NCI-H226 (cell line): ENCODE measurements at places on chromosomes 7 and 10.

DNA sequence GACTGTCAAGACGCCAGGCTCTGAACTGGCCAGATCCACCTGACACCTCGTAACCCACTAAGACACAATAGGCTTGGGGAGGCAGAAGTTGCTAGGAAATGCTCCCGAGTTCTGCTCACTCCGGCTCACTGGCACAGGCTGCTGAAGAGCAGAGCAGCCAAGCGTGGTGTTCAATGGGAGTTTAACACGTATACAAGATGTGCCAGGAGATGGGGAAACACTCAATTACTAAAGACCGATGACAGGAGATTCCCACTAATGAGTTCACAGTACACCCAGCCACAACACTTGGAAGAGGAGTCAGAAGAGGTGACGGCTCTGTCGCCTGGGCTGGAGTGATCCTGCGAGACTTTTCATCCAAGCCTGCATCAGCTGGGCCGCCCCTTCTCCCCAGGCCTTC is 303.4 kb downstream of the GFRA1 start:
- no peak for DNase-seq

DNA sequence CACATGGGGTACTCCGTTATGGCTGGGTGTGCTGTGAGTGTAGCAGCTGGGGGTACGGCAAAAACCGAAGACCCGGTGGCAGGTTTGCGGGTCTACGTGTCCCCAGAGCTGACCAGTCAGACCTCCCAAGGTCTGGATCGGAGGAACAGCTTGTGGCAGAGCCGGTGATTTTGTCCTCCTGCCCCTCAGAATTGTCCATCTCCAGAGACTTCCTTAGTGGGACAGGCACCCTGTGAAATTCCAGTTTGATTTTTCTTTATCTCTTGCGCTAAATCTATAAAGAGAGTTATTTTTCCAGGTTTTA is 1.0 kb downstream of the EIF3B start:
- no peak for DNase-seq

DNA sequence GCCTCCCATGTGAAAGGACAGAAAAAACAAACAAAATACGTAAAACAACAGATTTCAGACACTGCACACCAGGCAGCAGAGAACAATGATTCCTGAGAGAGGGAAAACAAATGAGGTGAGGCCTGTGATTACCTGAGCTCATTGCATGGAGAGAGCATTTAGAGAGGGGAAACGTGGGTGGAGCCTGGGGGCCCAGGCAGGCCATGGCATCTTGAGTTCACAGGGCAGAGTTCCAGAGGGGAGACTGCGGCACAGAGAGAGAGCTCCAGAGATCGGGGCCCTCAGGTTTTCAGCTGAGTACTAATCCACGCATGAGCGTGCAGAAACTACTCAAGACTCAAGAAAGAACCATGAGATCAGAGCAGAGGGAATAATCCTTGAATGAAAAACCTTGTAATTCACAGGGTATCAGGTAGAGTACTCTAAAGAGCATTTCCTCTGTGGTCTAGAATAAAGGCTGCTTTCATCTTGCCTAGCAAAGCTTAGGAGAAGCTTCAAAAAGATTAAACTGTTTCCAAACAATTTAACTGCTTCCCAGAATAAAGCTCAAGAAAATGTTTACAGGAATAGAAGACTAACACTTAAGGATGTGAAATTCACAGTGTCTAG is 46.6 kb upstream of the ARHGAP12 start:
- DNase-seq = no peak

DNA sequence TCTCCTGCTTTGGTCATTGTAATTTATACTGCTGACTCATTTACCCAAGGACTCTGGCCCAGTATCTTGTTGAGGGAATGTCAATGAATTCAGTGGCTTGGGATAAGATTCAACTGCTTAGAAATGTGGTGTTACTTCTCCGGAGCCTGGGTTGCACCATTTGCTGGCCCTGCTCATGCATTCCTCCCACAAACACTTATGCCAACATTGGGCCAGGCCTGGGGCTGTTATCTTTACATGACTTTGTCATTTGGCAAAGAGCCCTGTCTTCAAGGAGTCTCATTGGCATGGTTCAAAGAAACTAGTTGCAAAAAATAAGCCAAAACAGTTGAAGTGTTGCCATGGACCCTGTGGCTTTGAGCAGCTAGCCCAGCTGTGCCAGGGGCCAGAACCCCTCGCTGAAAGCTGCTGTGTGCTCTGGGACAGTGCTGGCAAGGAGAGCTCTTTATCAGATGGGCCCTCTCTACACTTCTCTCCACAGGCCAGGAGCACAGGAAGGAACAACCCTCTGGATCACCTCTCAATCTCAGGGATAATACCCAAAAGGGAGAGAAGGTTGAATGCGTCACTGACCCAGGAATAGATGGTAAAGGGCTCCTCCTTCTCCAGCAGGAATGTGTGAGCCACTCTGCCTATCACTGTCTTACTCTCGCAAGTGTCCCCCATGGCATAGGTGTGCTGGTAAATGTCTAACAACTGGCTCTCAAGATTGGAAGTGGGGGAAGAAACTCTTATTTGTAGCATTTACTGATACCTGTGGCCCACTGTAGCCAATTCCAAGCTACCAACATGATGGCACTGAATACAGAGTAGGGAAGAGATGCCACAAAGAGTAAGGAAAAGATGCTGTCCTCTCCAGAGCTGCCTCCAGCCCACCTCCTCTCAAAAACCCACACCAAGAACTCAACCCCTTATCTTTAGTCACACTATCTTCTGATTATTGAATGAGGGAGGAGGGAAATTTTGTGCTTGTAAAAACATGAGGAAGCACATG is 23.5 kb upstream of the PDE1C start:
- DNase-seq = peak; percentile 100

- no peak for DNase-seq
Observed at GRCh38 chr7:79855172-79855571, 279.5 kb upstream of the GNAI1 start.

DNA sequence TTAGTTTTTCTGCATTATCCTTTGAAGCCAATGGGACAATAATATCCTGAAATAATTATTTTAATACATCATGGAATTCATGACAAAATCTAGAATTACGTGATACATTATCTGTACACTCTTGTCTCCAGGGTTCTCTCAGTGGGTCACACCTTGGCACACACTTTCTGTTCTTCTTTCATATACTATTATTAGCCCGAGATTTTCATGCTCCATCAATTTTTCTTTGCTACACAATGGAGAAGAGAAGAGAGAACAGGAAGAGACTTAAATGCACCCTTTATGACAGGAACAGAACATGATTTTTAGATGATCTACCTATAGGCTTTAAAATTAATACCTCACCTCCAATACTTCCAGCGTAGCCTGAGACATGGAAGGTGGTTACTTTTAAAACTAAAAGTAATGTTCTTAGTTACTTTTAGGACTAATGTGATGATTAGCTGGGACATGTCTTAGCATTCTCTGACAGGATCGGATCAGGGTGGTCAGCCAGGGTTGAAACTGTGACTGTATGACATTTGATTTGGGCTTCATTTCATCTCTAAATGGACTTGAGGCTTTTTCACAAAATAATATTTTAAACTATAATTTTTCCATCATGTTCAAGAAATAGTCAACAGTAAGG is 148.2 kb upstream of the WNT16 start:
- no peak for DNase-seq

DNA sequence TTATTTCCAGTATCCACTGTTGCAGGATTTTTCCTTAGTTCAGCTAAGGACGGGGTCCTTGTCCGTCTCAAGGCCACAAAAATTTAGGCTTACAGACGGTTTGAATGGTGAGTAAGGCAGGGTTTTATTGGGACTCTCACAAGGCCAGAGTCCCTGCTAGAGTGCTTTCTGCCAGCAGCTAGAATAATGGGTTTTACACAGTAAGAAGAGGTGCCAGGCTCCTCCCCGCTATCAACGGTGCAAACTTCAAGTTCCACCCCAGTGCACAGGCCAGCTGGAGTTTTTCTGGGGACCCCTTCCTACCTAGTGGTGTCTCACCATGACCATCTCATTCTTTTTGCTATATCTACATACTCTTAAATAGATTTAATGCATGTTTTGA is 198.5 kb upstream of the KCTD7 start:
- no peak for DNase-seq

DNA sequence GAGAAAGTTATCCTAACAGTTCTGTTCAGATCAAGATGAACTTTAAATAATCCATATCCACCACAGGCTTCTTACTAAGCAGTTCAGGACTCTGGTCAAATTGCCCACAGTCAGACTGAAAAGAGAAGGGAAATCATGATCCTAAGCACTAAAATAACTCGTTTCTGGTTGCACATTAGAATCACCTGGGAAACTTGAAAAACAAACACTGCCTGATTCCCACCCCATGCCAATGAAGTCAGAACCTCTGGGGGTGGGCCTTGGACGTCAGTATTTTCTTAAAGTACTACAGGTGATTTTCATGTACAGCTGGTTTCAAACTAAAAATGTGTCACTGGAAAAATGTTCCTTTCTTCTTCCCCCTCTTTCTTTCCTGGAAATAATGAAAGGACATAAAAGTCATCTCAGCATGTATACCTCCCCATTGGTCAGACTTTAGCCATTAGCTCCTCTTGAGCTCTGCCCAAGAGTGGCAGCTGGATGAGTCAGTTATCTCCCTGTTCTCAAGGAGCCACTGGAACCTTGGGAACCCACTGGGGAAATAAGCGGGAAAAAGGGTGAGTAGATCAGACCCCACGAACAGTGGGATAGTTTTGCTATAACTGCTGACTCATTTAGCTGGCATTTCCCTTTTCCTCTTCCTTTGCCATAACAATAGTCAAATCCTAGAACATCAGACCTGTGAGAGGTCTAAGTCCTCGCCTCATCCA is 75.3 kb upstream of the IL6 start:
- DNase-seq = peak; percentile 91

DNA sequence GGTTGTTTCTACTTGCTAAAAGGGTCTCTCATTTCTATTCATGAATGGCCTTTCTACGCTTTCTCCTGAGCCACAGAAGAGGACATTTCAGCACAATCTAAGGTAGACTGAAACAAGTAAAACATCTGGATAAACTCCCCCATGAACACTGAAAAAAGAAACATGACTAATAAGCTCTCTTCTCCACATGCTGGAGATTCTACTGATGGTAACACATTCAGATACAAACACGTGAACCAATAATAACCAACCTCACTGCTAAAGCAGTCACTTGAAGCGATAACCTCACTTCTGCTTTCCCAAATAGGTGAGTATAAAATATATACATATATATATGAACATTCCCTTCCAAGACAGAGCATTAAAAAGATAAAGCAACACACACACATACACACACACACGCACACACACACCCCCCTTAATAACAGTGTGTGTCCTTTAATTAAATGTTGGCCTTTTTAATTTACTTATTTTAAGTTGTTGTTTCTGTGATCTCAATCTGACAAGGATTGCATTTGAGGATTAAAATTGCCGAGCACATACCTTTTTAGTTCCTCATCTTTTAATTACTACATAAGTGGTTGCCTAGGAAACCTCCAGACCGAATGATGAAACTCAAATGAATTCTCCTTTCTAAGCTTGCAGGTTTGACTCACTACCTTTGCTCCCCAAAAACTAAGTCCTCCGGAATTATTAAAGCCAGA is 292.4 kb upstream of the KLF14 start:
- no peak for DNase-seq

GRCh38 chr7:46215987-46216567 is 295.0 kb upstream of the IGFBP3 start:
- DNase-seq = no peak

DNA sequence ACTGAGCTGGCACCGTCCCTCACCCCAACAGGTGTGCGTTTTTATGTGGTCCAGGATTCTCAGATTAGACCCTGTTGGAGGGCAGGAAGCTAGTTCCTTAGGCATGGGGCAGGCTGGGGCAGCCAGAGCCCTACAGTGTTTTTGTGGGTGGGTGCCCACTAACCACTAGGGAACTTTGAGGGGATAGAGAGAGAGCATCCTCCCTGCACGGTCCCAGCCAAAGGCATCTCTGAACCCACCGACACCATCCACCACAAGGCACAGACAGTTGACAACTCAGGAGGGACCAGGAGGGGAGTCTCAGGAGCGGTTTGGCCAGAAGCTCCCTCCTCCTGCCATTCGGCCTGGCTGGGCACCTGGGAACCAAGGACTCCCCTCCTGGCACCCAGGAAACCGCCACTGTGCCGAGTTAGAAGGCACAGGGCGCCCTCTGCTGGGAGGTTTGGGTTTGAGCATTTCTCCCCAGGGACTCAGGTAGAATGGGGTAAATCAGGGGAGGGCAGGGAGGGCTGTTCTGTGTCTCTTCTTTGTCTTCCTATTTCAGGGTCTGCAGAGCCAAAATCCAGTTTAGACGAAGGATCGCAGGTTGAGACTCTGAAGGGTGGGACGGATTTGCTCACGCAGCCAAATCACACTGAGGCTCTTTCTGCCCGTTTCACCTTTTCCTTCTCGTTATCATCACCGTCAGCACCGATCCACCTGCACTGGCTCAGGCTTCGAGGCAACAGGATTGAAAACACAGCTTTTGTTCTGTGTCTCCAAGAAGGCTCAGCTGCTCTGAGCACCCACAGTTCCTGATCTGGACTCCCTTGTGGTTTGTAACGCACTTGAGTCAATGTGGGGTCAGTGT is 84.8 kb upstream of the COL13A1 start:
- DNase-seq = peak; percentile 22

DNA sequence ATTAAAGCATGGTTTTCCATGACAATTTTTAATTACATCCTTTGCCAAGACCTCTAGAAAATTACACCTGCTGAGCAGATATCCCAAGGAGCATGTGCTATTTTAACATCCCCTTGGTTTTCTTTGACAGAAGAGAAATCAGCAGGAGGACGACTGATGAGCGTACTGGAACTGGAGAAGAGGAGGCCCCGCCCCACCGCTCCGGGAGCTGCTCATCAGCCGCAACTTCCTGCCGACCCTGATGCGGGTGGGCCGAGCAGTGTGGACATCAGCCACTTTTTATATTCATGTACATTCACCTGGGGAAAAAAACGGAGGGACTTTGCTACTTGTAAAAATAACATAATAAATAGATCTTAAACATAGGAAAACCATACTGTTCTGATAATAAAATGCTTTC is 54.2 kb downstream of the CDC123 start:
- no peak for DNase-seq
